ENCODE measurements at places on chromosomes 11 and 22.

- H3K4me1 ChIP-seq, result no peaks in the 10 kb centered on the region
- peaks cover 19% of the 10 kb centered on the region for H3K36me3 ChIP-seq
- H3K4me3 ChIP-seq, result no peak overlapping the region
- H3K27ac ChIP-seq, result no peak overlapping the region
Observed at GRCh38 chr11:85652786-85653447, 5.2 kb downstream of the TMEM126A start.

GRCh38 chr22:43529934-43530333 lies 118.1 kb downstream of the MPPED1 start:
- no peaks in the 10 kb centered on the region for H3K27me3 ChIP-seq
- no peak for DNase-seq
- no peak overlapping the region for H3K4me3 ChIP-seq
- no peaks in the 10 kb centered on the region for H3K4me1 ChIP-seq
- H3K36me3 ChIP-seq, result no peaks in the 10 kb centered on the region
- no peak overlapping the region for H3K27ac ChIP-seq

- H3K27me3 ChIP-seq, result no peaks in the 10 kb centered on the region
- no peaks in the 10 kb centered on the region for H3K4me1 ChIP-seq
- no peak overlapping the region for H3K4me3 ChIP-seq
- H3K36me3 ChIP-seq, result no peaks in the 10 kb centered on the region
Observed at GRCh38 chr11:18912883-18913282, 26.3 kb downstream of the MRGPRX1 start.

DNA sequence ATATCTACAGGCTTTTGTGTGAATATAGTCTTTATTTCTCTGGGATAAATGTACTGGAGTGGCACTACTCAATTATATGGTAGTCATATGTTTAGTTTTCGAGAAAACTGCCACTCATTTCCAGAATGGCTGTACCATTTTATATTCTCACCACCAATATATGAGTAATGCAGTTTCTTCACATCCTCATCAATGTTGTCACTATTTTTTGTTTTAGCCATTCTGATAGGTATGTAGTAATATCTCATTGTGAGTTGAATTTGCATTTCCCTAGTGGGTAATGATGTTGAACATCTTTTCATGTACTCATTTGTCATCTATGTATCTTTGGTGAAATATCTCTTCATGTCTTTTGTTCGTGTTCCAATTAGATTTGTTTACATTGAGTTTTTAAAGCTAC lies 18.0 kb downstream of the ACRV1 start:
- H3K4me1 ChIP-seq, result no peaks in the 10 kb centered on the region
- no peak overlapping the region for H3K4me3 ChIP-seq

DNA sequence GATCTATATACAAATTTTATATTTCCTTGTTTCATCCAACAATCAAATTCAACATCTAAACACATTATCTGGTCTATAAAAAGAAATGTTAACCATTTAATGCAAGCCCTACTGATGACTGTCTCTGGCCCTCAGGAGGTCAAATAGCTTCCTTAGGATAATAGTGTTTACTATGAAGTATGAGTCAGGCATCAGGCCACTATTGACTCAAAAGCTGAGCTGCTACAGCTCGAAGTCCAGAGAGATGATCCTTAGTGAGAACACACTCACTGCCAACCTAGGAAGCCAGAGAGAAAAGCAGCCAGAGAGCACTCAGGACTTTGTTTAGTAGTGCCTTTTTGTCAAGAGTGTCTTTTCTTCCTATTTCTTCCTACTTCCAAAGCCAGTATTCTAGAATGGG lies 171.8 kb downstream of the SOX6 start:
- H3K27ac ChIP-seq, result no peak overlapping the region
- H3K4me3 ChIP-seq, result no peak overlapping the region
- H3K36me3 ChIP-seq, result no peaks in the 10 kb centered on the region
- H3K27me3 ChIP-seq, result no peaks in the 10 kb centered on the region
- H3K4me1 ChIP-seq, result no peaks in the 10 kb centered on the region

DNA sequence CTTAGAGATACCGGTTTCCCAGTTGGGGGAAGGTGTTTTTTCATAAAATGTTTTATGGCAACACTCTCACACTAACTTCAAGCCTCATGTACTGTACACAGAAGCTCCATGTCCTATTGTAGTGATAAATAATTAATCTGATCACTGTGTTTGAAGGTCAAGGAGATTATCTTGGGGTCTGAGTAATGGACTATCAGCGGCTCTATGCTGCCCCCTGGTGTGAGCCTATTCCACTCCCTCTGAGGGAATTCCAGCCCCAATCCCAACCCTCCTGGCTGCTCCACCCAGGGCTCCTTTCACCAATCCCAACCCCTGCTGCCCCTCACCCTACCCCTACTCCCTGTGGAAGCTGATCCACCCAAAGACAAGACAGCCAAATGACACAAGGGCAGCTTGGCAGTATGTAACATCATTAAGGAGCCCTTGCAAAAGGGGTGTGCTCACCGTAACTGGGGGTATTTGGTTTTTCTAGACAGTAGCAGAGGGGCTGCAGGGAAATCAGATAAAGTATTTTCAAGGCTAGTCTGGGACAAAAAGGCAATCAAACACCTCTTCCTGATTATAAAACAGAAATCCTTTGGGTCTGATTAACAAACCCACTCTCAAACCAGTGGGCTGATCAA lies 22.3 kb downstream of the HPS4 start:
- peak; percentile 53 for DNase-seq
- no peak overlapping the region for H3K27ac ChIP-seq
- peaks cover 41% of the 10 kb centered on the region for H3K36me3 ChIP-seq
- no peaks in the 10 kb centered on the region for H3K27me3 ChIP-seq
- H3K4me1 ChIP-seq, result no peaks in the 10 kb centered on the region

- DNase-seq, result no peak
- peaks cover 18% of the 10 kb centered on the region for H3K4me1 ChIP-seq
- H3K36me3 ChIP-seq, result no peaks in the 10 kb centered on the region
Observed at GRCh38 chr11:128734103-128734831, 40.4 kb downstream of the FLI1 start.

- H3K4me3 ChIP-seq, result no peak overlapping the region
- DNase-seq, result no peak
- no peak overlapping the region for H3K27ac ChIP-seq
- H3K4me1 ChIP-seq, result no peaks in the 10 kb centered on the region
- no peaks in the 10 kb centered on the region for H3K27me3 ChIP-seq
- H3K36me3 ChIP-seq, result no peaks in the 10 kb centered on the region
Observed at GRCh38 chr22:11627436-11627797, 3900.6 kb upstream of the OR11H1 start.

DNA sequence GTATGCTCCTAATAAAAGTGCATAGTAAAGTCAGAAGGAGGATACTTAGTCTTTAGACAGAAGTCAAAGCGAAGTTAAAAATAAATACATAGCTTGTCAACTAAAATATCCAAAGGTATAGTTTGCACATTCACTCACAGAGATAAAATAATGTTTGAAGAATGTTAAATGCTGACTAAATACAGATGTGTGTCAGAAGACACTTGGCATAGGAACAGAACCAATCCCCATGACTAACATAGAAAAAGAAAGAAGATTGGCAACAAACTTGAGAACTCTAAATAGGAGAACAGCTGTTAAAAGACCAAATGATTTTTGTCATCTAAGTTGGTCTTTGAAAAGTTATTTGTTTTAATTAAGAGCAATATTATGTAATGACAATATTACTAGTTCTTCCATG lies 1172.1 kb upstream of the RAG2 start:
- no peaks in the 10 kb centered on the region for H3K4me1 ChIP-seq
- no peak overlapping the region for H3K27ac ChIP-seq
- H3K27me3 ChIP-seq, result no peaks in the 10 kb centered on the region
- no peak overlapping the region for H3K4me3 ChIP-seq
- DNase-seq, result no peak

- H3K27ac ChIP-seq, result no peak overlapping the region
- no peaks in the 10 kb centered on the region for H3K27me3 ChIP-seq
- no peaks in the 10 kb centered on the region for H3K4me1 ChIP-seq
- H3K36me3 ChIP-seq, result no peaks in the 10 kb centered on the region
Observed at GRCh38 chr11:8290081-8290810, 26.6 kb upstream of the LMO1 start.

DNA sequence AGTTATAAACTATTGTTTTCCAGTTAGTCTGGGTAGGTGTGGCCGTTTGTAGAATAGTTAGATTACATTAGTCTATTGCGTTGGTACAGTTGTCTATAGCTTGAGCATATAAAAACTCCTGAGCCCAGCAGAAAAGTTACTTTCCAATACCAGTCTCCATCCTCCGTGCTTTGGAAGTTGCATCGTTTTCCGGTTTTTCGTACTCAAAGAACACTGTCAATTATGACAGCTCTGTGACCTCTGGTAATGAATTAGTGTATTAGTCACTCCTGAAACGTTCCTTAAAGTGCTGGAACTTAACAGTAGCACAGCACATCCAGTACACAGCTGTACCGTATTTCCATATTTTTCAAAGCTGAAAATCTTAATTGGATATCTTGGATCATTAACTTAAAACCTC lies 808 bp upstream of the MSANTD2 start:
- no peak for DNase-seq
- peak overlapping the region; percentile 86 for H3K4me3 ChIP-seq
- H3K27ac ChIP-seq, result no peak overlapping the region

DNA sequence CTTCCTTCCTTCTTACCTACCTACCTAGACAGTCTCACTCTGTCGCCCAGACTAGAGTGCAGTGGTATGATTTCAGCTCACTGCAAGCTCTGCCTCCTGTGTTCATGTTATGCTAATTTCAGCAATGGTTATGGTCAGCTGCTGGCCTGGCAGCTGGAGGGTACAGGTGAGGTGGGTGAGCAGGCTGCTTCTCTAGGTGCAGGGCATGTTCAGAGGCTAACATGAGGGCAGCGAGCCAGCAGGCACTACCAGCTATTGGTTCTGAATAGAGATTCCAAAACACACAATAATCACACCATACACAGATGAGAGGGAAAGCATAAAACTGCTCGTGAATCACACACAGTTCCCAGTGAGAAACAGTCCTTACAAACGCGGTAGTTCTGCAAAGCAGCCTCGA lies 48.7 kb upstream of the RFPL3 start:
- H3K27ac ChIP-seq, result no peak overlapping the region
- no peaks in the 10 kb centered on the region for H3K36me3 ChIP-seq
- no peak overlapping the region for H3K4me3 ChIP-seq
- DNase-seq, result no peak
- H3K27me3 ChIP-seq, result no peaks in the 10 kb centered on the region

- H3K4me1 ChIP-seq, result no peaks in the 10 kb centered on the region
- no peaks in the 10 kb centered on the region for H3K27me3 ChIP-seq
- H3K4me3 ChIP-seq, result no peak overlapping the region
- H3K27ac ChIP-seq, result no peak overlapping the region
- H3K36me3 ChIP-seq, result peaks cover 14% of the 10 kb centered on the region
- DNase-seq, result no peak
Observed at GRCh38 chr22:30902496-30903357, 65.8 kb downstream of the MORC2 start.

GRCh38 chr11:123838659-123839058 lies 32.5 kb upstream of the OR6M1 start:
- H3K36me3 ChIP-seq, result no peaks in the 10 kb centered on the region
- DNase-seq, result no peak
- H3K27me3 ChIP-seq, result no peaks in the 10 kb centered on the region
- no peaks in the 10 kb centered on the region for H3K4me1 ChIP-seq
- H3K27ac ChIP-seq, result no peak overlapping the region

- H3K27ac ChIP-seq, result no peak overlapping the region
- H3K4me1 ChIP-seq, result no peaks in the 10 kb centered on the region
- no peaks in the 10 kb centered on the region for H3K36me3 ChIP-seq
- no peak overlapping the region for H3K4me3 ChIP-seq
- H3K27me3 ChIP-seq, result no peaks in the 10 kb centered on the region
- DNase-seq, result no peak
Observed at GRCh38 chr11:128240546-128240945, 346.8 kb downstream of the ETS1 start.

GRCh38 chr11:73113426-73113825 lies 28.7 kb downstream of the FCHSD2 start:
- H3K4me1 ChIP-seq, result no peaks in the 10 kb centered on the region
- DNase-seq, result no peak
- no peaks in the 10 kb centered on the region for H3K36me3 ChIP-seq
- no peak overlapping the region for H3K4me3 ChIP-seq
- no peak overlapping the region for H3K27ac ChIP-seq

GRCh38 chr11:64667154-64667745 lies 55.7 kb downstream of the NRXN2 start:
- no peak for DNase-seq
- H3K4me1 ChIP-seq, result peaks cover 2% of the 10 kb centered on the region
- H3K27me3 ChIP-seq, result no peaks in the 10 kb centered on the region
- H3K36me3 ChIP-seq, result no peaks in the 10 kb centered on the region

DNA sequence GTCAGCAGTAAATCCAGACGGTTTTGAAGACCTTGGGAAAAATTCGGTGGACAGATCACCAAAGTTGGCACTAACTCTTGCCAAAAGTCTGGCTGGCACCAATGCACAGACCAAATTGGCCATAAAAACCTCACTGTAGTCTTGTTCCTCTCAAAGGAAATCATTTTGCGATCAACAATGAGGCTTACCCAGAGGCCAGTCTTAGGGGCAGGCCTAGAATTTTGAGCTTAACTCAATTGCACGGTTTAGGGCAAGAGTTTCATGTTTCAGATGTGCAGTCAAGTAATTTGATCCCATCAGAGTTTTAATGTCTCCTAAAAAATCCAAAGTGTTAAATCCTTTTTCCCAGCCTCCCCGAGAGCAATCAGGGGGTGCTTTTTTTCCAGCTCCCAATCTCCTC lies 19.0 kb downstream of the MPPED2 start:
- H3K27ac ChIP-seq, result no peak overlapping the region
- H3K27me3 ChIP-seq, result no peaks in the 10 kb centered on the region
- peaks cover 3% of the 10 kb centered on the region for H3K4me1 ChIP-seq
- no peak overlapping the region for H3K4me3 ChIP-seq
- H3K36me3 ChIP-seq, result peaks cover 5% of the 10 kb centered on the region

GRCh38 chr11:63598556-63598955 lies 15.7 kb downstream of the PLAAT3 start:
- DNase-seq, result no peak
- no peak overlapping the region for H3K27ac ChIP-seq
- no peaks in the 10 kb centered on the region for H3K4me1 ChIP-seq
- H3K27me3 ChIP-seq, result no peaks in the 10 kb centered on the region
- H3K36me3 ChIP-seq, result peaks cover 5% of the 10 kb centered on the region
- H3K4me3 ChIP-seq, result no peak overlapping the region
